ENCODE measurements at places on chromosomes 3 and 15.

DNA sequence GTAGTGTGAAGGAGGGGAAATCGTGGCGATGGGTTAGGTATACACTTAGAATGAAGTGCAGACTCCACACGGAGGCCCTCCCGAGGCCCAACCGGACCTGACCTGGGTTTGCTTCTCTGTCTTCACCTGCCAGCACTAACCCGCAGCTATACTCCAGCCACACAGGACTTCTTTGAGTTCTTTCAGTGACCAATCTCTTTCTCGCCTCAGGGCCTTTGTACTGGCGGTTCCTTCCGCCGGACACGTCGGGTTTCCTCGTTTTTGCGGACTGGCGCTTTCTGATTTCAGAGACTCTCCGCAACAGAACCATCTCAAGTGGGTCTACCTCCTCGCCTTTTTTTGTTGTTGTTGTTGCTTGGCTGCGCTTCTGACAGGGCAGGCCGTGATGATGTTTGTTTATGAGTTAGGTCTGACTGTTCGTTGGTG is at the start of gene NEIL1:
Gene NEIL1, plus strand, starts transcription at position 244 of the 426 bp plus-strand sequence. CDS start 1,867 bp downstream, outside the sequence.
- no peak for DNase-seq

GRCh38 chr3:77256584-77257503 is 216.9 kb downstream of the ROBO2 start:
- DNase-seq = no peak

- DNase-seq = no peak
Observed at GRCh38 chr15:98690272-98690950, 42.1 kb downstream of the IGF1R start.

DNA sequence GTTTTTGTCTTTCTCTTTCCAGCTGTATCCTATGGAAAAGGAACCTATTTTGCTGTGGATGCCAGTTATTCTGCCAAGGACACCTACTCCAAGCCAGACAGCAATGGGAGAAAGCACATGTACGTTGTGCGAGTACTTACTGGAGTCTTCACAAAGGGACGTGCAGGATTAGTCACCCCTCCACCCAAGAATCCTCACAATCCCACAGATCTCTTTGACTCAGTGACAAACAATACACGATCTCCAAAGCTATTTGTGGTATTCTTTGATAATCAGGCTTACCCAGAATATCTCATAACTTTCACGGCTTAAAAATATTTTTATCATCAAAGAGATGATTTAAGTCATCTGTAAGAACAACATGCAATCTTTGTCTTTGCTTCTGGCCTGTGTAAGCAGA is 44.9 kb upstream of the PARP14 start:
- peak; percentile 54 for DNase-seq

DNA sequence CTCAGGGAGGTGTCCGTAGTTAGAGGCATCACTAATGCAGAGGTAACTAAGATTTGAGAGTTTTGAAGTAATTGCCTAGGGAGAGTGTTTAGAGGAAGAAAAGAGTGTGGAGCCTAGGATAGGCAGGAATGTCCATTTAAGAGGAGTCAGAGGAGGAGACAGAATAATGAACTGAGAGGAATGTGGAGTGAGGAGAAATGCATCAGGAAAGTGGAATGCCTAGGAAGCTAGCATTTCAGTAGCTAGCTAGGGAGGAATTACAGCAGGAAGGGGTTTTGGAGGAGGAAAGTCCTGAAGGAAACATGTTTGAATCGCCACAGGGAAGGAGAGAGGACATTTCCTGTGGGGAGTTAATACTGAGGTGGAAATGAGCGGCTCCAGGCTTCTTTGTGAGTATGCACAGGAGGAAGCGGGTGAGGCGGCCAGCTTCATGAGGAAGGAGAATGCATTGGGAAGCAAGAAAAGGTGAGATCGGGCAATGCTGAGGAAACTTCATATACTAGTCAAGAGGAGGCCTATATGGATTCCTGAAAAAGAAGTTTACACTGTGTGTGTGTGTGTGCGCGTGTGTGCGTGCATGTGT is 154.3 kb downstream of the TMEM108 start:
- no peak for DNase-seq

GRCh38 chr15:65409036-65409631 is 13.6 kb downstream of the IGDCC4 start:
- peak; percentile 100 for DNase-seq

DNA sequence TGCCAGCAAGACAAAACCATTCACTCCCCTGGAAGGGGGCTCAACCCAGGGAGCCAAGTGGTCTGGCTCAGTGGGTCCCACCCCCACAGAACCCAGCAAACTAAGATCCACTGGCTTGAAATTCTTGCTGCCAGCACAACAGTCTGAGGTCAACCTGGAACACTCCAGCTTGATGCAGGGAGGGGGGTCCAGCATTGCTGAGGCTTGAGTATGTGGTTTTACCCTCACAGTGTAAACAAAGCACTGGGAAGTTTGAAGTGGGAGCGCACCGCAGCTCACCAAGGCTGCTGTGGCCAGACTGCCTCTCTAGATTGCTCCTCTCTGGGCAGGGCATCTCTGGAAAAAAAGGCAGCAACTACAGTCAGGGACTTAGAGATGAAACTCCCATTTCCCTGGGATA is 81.7 kb downstream of the MSL2 start:
- DNase-seq = no peak

GRCh38 chr3:159919873-159920272 is 68.8 kb upstream of the IL12A start:
- peak; percentile 44 for DNase-seq

DNA sequence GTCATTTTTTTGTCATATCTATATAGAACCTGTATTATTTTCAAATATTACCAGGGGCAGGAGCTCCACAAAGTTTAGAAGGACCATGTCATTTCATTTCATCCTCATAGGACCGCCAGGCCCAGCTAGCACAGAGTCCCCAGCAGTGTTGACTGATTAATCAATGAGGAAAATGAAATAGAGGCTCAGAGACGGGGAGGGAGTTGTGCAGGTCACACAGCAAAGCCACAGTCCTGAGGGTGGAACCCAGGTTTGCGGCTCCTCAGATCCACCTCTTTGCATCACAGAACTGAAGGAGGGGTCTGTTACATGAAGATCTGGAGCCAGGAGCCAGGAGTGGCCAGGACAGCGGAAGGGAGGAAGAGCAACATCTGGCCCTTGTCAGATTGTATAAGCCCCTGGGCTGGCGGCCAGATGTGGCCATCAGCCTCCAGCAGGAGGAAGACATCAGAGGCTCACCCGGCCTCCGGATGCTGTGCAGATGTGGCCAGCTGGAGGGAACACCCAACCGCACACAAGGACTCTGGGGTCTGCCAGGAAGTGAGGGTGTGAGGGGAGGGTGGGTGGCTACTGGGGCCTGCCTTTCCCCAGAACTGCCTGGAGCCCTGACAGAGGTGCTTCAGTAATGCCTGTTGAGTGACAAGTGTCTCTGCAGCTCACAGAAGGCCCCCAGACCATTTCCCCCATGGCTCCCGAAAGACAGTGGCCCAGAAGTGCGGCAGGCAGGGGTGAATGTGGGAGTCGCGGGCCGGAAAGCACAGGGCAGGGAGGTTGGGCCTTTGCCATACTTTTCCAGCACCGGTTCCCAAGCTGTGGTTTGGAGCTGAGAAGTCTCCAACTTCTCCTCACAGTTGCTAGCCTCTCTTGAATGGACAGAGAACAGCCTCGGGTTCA is 21.3 kb downstream of the EFCC1 start:
- peak; percentile 61 for DNase-seq

DNA sequence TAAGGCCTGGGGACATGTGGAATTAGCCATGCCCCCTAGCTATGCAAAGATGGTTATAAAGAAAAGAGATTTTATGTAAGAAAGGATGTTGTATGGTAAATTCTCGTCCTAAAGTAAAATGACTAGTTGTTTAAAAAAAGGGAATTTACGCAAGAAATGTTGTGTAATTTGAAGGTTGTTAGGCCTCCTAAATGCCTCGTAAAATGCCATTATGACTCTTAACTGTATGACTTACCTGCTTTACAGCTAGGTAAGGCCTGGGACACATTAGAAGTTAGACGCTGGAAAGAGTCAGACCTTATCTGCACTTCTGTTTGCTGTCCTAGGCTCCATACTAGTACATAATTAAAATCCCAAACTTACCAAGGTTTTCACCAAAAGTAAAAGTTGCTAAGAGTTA is 17.5 kb upstream of the HHATL start:
- no peak for DNase-seq

GRCh38 chr15:66886241-66886675 is 179.1 kb upstream of the SMAD3 start:
- DNase-seq = no peak

DNA sequence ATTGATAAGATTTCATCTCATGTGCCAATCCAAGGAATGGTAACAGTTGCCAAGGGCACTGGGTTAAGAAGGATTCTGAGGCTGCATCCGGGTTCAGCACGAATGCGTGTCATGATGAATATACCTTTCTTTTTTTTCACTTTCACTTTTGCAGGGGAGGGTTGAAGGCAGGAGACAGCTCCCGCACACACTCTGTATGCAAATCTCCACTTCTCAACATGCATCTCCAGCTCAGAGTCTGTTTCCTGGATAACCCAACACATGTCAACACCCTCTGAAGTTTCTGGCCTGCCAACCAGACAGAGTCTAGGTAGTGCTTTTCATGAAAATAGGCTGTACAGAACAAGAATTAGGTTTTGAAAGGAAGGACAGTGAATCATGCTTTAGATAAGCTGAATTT is 21.6 kb downstream of the B4GALT4 start:
- DNase-seq = no peak

DNA sequence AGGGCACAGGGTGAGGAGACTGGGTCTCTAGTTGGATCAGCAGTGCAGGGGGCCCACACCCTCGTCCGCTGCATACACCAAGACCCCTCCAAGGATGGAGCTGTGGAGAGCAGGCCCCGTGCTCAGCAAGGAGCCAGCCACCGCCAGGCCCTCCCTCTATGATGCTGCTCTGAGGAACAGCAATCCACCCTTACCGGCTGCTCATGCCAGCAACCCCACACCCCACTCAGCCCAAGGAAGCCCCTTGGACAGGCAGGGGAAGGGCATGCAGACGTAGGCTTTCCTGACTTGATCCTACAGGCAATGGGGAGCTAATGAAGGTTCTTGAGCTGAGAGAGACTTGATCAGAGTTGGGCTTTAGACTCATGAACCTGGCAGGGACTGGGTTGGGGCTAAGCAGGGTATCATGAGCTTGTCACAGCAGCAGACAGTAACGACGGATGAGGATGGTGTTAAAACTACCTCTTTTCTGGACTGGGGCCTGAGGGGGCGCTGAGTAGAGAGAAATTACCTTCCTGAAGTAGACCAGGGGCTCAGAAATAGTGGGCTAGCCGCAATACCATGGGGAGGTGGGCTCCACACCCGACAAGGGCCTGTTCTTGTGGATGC is 50.5 kb upstream of the FGD5 start:
- no peak for DNase-seq

DNA sequence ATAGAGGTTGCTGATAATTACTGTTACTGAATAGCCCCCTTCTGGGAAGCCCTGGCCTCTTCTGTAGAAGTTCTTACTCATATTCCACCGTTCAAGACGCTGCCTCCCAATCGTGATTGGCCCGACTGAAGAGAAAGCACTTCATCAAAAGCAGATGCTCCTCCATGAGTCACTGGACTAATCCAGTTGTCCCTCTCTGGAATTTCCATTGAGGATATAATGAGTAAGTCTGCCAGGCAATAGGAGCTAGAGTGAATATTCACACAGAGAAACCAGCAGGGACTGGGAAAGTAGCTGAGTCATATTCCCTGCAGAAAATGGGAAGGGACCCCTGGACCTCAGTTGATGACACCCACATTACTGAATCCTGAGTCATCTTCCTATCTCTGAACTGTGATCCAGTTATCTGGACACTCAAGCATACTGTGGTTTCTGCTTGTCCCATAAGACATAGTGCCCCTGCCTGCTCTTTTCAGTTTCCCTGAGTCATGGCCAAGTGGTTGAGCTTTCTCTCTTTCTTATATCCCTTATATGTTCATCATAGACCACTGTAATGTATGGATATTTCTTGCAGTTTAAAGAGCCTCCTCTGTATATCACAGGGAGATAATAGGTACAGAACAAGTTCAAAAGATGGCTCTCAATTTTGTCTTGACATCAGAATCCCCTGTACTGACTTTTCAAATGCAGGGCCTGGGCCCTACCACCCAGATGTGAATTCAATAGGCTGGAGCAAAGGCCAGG is 151.2 kb upstream of the CDIN1 start:
- peak; percentile 100 for DNase-seq

- peak; percentile 83 for DNase-seq
Observed at GRCh38 chr3:138187296-138188012, at the start of gene ARMC8. ARMC8 (plus strand) TSS chr3:138187301; CDS start chr3:138187555, 254 bp downstream.

GRCh38 chr3:25056803-25057351 is 371.2 kb upstream of the RARB start:
- no peak for DNase-seq

DNA sequence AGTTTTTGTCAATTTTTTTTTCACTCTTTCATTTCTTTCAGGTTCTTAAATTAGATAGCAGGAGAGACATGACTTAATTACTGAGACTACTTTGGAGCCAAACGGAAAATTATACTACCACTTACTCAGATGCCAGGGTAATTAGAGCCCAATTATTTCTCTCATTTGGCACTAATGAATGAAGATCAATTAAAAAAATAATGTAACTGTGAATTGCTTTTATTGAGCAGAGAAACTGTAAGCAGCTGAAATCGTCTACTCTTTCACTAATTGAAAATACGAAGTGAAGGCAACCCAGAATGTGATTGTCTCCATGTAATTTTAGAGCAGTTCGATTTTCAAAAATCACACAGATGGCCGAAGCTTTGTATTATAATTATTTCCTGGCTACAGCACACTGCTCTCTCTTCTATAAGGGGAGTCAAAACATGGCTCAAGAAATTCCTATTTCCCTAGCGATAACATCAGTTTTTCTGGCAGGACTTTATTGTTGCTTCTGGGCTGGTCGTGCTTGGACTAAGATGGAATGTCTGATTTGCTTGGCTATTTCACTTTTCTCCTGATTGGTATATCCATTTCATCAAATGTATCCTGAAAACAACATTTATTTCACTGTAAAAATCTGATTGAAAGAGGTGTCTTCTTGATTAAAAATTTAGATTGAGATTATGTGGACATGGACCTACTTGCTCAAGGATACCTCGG is 55.8 kb upstream of the PDZRN3 start:
- DNase-seq = no peak

GRCh38 chr15:90062973-90063769 is 39.1 kb downstream of the IDH2 start:
- DNase-seq = no peak

DNA sequence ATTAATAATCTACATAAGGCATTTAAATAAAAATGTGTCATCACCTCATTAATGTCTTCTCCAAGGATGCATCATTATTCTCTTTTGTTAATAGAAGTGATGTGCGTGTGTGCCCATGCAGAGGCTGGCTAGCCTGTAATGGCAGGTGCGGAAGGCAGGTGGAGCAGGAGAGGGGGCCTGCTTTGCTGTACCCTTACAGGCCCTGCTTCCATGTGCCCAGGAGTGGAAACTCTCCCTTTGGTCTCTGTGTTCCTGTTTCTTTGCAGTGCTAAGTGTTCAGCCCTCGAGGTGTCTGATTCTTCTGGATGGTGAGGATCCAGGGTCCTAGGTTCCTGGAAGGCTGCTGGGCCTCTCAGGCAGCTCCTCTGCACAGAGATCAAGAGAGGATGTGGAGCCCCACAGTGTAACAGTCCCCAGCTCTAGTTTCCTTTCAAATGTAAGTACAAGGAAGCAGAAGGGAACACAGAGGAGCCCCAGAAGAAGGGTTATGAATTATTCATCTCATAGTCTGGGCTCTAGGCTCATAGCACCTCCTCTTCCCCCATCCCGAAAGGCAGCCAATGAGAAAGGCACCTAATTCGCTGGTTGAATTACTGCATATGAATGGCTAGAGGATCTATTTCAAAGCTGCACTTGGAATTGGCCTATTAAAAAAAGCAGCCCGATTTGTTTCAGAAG is 39.2 kb upstream of the AGBL1 start:
- no peak for DNase-seq

- no peak for DNase-seq
Observed at GRCh38 chr3:128945878-128946175, 48.0 kb downstream of the CFAP92 start.
